SK-MEL-5 (cell line): ENCODE measurements at places on chromosomes 4 and X.

GRCh38 chrX:132094164-132094563 lies 33.7 kb downstream of the FRMD7 start:
- no peak for DNase-seq

- DNase-seq = no peak
Observed at GRCh38 chrX:9362363-9362928, 102.4 kb upstream of the TBL1X start.

DNA sequence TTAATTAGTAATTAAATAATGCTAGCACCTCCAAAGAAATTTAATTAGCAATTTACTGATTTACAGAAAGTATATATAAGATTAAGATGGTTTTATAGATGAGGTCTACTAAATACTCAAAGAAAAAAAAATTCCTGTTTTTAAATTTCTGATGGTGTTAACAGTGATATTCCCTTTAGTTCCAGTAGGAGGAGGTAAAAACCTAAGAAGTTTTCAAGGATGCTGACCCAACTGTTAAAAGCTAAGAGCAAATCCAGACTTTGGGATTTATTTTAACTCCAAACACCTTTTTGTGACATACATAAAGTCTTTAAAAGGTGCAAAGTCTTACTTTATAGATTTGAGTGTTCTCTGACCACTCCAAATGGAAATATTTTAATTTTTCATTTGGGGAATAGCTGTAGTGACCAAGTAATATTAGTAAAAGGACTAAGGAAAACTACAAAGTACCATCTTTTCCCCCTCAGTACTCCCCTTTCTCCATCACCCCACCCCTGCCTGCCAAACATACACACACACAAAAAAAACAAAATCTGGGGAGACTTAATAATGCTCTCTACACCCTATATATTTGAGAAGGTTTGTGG lies 34.2 kb upstream of the CSN1S1 start:
- peak; percentile 52 for DNase-seq

GRCh38 chr4:42078184-42078801 lies 74.2 kb downstream of the BEND4 start:
- DNase-seq = no peak

DNA sequence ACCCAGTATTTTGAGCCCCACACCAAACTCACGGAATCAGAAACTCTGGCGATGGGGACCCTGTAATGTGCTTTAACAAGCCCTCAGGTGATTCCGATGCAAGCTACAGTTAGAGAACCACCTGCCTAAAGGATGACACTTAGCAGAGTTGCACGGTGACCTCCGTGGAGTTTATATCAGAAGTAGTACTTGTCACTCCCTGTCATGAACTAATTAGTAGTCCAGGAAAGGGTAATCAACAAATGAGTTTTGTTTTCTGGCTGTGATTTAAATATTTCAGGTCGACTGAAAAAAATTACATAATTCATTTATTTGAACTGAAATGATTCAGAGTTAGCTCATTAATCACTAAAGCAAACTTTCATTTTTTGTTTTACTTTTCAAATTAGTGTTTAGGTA lies 56.4 kb downstream of the TMA16 start:
- no peak for DNase-seq
